Pericardium fibroblast (primary cell): ENCODE measurements at places on chromosomes 7 and 10. TPM values are rescaled to one million over a fixed set of nuclear protein-coding genes. Genes with fewer than 3 reads are reported as not detected.

RBP4 gene
- 1.2 and 6.2 TPM in 2 replicates for total RNA-seq

MEOX2 gene
- total RNA-seq = 10.3 and 17.0 TPM in 2 replicates

TMEM176B gene
- 2.2 and 12.2 TPM in 2 replicates for total RNA-seq

CALHM1 gene
- not detected in 2 replicates for total RNA-seq

BMPER gene
- 26.4 and 28.2 TPM in 2 replicates for total RNA-seq

TMEM196 gene
- total RNA-seq = 0.34 and 1.5 TPM in 2 replicates
